ENCODE measurements at places on chromosomes 7 and 10. TPM values are rescaled to one million over a fixed set of nuclear protein-coding genes. Genes with fewer than 3 reads are reported as not detected.

GRCh38 chr7:6015917-6016652, 7.0 kb downstream of the AIMP2 start:
- H3K4me1 ChIP-seq = peaks cover 4% of the 10 kb centered on the region
- H3K4me3 ChIP-seq = no peak overlapping the region
- no peak for DNase-seq
- no peak overlapping the region for H3K27ac ChIP-seq

DNA sequence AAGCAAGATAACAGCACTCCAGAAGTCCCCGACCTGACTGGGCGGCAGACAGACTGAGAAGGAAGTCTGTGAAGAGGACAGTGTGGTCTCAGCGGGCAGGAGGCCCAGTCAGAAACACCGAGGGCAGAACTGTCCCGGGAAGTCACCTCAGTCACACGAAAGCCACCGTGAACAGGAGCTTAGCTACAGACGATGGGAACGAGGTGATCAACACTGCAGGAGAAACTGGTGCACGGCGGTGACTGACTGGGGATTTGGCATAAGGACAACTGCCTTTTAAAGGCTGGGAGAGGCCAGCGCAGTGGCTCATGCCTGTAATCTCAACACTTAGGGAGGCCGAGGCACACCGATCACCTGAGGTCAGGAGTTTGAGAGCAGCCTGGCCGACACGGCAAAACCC, 217.8 kb downstream of the PTPRN2 start:
- DNase-seq = no peak
- no peaks in the 10 kb centered on the region for H3K36me3 ChIP-seq
- H3K27me3 ChIP-seq = no peaks in the 10 kb centered on the region
- H3K4me1 ChIP-seq = no peaks in the 10 kb centered on the region
- no peak overlapping the region for H3K4me3 ChIP-seq

DNA sequence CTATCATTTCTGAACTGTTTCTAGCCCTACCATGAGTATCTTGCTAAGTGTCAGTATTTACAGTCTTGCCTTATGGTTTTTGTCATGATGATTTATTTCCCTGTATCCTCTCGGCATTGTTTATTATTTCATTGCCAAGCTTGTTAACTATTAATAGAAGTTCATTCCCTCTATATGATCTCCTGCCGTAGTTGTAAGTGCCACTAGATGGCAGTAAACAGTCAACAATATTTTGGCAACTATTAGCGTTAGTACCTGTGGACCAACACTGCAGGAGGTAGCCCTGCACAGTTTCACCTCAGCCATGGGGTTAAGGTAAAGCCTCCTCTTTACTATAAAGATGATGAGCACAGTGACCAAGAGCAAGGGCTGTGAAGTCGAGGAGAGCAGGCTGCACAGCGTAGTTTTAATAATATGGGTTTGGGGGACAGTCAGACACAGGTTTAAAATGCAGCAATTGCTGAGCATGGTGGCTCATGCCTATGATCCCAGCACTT, 26.1 kb upstream of the CCNJ start:
- DNase-seq = peak; percentile 29
- H3K4me3 ChIP-seq = no peak overlapping the region
- H3K27me3 ChIP-seq = no peaks in the 10 kb centered on the region
- H3K36me3 ChIP-seq = no peaks in the 10 kb centered on the region

DNA sequence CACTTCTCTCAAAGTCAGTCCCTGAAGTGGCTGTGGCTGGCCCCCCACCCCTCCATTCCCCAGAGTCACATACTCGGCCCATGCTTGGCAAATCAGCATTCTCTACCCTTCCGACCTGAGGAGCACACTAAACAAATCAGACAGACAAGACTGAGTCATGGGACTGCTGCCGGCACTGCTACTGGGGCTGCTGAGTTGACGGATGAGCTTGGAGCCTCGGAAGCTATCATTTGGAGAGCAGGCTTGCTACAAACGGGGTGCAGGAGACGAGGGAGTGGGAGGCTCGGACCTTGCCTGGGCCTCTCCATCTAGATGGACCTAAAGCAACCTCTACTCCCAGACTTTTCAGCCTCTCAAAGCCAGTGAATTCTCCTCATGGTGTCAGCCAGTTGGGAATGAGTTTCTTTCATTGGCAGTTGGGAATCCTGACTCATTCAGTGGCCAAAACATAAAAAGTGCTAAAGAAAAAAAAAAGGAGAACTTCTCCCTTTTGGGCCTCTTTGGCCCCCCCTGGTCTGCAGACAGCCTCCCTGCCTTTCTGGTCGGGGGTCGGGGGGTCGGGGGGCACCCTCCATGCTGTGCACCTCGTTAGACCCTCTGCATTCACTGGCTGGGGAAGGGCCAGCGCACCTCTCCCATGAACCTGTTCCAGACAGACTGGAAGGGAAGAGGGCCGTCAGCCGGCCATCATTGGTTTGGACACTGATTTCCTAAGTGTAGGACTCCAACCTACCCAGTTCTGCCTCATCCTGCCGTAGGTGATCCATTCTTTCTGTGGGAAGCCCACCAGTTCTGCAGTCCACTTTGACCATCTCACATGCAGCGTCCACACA, 52.3 kb upstream of the COL13A1 start:
- DNase-seq = no peak
- H3K4me3 ChIP-seq = no peak overlapping the region
- H3K27me3 ChIP-seq = peaks cover 22% of the 10 kb centered on the region
- H3K27ac ChIP-seq = no peak overlapping the region
- no peaks in the 10 kb centered on the region for H3K36me3 ChIP-seq

GRCh38 chr7:34299066-34299465, 359.0 kb upstream of the NPSR1 start:
- no peaks in the 10 kb centered on the region for H3K36me3 ChIP-seq
- no peak overlapping the region for H3K27ac ChIP-seq
- H3K4me3 ChIP-seq = no peak overlapping the region
- H3K4me1 ChIP-seq = peaks cover 37% of the 10 kb centered on the region
- no peaks in the 10 kb centered on the region for H3K27me3 ChIP-seq

GRCh38 chr10:33180390-33180789, 154.1 kb downstream of the NRP1 start:
- DNase-seq = no peak
- H3K27me3 ChIP-seq = no peaks in the 10 kb centered on the region
- H3K27ac ChIP-seq = no peak overlapping the region
- H3K4me3 ChIP-seq = no peak overlapping the region
- H3K36me3 ChIP-seq = no peaks in the 10 kb centered on the region

DNA sequence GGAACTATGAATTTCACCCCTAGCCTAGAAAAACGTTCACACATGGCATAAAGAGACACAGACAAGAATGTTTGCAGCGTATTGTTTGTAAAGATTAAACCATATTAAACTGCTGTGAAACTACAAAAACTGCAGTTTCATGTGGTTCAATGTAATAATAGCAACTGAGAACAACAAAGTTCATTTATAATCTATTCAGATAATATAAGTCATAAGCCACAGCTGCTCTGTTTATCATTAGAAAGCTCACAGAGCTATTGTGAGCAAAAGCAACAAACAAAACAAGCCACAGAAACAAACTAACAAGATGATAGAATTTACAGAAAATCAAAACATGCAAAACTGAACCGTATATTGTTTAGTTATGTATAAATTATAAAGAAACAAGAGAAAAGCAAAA, 113.5 kb downstream of the AHR start:
- H3K27ac ChIP-seq = no peak overlapping the region
- DNase-seq = no peak
- H3K27me3 ChIP-seq = no peaks in the 10 kb centered on the region
- H3K4me3 ChIP-seq = no peak overlapping the region
- no peaks in the 10 kb centered on the region for H3K4me1 ChIP-seq

DNA sequence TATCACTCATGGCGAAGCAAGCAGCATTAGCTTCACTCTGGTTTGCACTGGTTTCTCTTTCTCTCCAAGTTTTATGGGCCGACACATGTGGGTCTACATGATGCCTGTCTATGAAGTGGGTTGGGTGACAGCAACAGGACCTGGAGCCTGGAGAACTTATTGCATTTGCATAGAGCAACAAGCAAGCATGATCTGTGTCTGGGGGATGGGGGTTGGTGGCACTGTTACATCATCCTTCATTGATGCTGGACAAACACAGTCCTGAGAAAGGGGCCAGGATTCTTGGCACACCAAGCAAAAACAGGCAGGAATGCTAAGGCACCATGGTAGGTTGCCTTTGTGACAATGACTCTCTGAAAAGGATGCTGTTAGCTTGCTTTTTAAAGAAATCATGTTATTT, 266.2 kb upstream of the CDC14C start:
- H3K4me3 ChIP-seq = no peak overlapping the region
- no peak overlapping the region for H3K27ac ChIP-seq
- H3K4me1 ChIP-seq = no peaks in the 10 kb centered on the region
- peaks cover 10% of the 10 kb centered on the region for H3K36me3 ChIP-seq
- no peak for DNase-seq
- no peaks in the 10 kb centered on the region for H3K27me3 ChIP-seq

- no peaks in the 10 kb centered on the region for H3K4me1 ChIP-seq
- DNase-seq = no peak
Measured at GRCh38 chr10:42801135-42801534, 18.5 kb downstream of the BMS1 start.

- peaks cover 55% of the 10 kb centered on the region for H3K4me1 ChIP-seq
- H3K27ac ChIP-seq = no peak overlapping the region
- no peak overlapping the region for H3K4me3 ChIP-seq
- H3K27me3 ChIP-seq = no peaks in the 10 kb centered on the region
Measured at GRCh38 chr7:114150689-114151088, 231.9 kb upstream of the PPP1R3A start.

- no peak overlapping the region for H3K27ac ChIP-seq
- DNase-seq = no peak
- no peaks in the 10 kb centered on the region for H3K27me3 ChIP-seq
- no peak overlapping the region for H3K4me3 ChIP-seq
- H3K36me3 ChIP-seq = peaks cover 8% of the 10 kb centered on the region
- no peaks in the 10 kb centered on the region for H3K4me1 ChIP-seq
Measured at GRCh38 chr10:49151025-49151445, 17.2 kb upstream of the FAM170B start.

DNA sequence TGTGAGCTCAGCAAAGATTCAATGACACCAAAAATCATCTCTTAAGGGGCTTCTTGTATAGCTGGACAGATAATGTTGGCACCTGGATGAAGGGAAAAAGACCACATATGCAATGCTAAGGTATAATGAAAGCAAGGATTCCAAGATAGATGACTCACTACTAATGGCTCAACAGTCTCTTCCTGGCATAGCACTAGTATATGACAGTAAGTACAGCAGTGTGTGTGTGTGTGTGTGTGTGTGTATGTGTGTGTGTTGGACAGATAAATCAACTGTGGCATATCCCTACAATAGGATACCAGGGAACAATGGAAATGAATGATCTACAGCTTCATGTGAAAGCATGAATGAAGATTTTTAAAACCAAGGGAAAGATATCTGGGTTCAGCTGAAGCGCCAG, 257.1 kb downstream of the SFMBT2 start:
- H3K4me3 ChIP-seq = no peak overlapping the region
- H3K27ac ChIP-seq = no peak overlapping the region
- 0 out of 2 replicates have a peak, but pooled peaks cover 3% of the 10 kb centered on the region for H3K27me3 ChIP-seq
- no peaks in the 10 kb centered on the region for H3K36me3 ChIP-seq

DNA sequence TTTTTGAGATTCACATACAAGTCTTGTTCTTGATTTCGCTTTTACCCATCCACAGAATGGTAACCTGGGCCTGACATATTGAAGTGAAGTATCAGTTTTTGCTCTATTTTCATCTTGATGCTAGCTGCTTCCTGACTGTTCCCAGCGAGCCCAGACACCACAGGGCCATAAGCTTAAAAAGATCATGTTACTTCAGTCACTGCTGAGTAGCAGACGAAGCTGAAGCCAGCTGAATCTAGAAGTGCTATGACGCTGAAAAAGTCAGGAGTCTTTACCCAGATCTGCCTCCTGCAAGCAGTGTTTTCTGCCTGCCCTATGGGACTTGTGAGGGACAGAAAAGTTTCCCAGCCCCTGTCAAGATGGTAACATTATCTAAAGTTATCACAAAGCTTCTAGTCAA, 2.7 kb upstream of the PRXL2A start:
- no peaks in the 10 kb centered on the region for H3K36me3 ChIP-seq
- peaks cover 26% of the 10 kb centered on the region for H3K27me3 ChIP-seq
- no peak overlapping the region for H3K27ac ChIP-seq
- H3K4me3 ChIP-seq = no peak overlapping the region
- DNase-seq = no peak

DNA sequence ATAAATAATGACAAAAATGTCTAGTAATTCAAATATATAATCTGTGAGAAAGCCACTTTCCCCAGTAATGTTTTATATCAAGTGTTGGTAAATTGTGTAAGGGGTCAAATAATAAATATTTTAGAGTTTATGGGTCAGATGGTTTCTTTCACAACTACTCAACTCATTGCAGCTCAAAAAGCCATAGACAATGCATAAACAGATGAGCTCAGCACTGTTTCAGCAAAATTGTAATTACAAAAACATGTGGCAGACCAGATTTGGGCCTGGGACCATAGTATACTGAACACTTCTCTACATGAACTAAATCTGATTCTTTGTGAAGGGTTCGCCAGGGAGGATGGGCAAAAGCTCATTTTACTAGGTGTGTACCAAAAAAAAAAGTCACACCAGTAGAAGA, 460.8 kb downstream of the NRG3 start:
- DNase-seq = no peak
- no peak overlapping the region for H3K27ac ChIP-seq
- peaks cover 6% of the 10 kb centered on the region for H3K4me1 ChIP-seq
- no peaks in the 10 kb centered on the region for H3K27me3 ChIP-seq

- peaks cover 23% of the 10 kb centered on the region for H3K4me1 ChIP-seq
- H3K4me3 ChIP-seq = no peak overlapping the region
- DNase-seq = no peak
- H3K27ac ChIP-seq = no peak overlapping the region
Measured at GRCh38 chr10:16894821-16895220, 77.6 kb upstream of the RSU1 start.

- no peak overlapping the region for H3K27ac ChIP-seq
- H3K4me3 ChIP-seq = no peak overlapping the region
Measured at GRCh38 chr10:97882142-97883091, 32.8 kb downstream of the GOLGA7B start.

GRCh38 chr10:61642676-61643075, 20.1 kb upstream of the CABCOCO1 start:
- no peak overlapping the region for H3K4me3 ChIP-seq
- H3K36me3 ChIP-seq = no peaks in the 10 kb centered on the region
- H3K4me1 ChIP-seq = peaks cover 54% of the 10 kb centered on the region
- peak overlapping the region; percentile 36 for H3K27ac ChIP-seq
- DNase-seq = no peak
- no peaks in the 10 kb centered on the region for H3K27me3 ChIP-seq

DNA sequence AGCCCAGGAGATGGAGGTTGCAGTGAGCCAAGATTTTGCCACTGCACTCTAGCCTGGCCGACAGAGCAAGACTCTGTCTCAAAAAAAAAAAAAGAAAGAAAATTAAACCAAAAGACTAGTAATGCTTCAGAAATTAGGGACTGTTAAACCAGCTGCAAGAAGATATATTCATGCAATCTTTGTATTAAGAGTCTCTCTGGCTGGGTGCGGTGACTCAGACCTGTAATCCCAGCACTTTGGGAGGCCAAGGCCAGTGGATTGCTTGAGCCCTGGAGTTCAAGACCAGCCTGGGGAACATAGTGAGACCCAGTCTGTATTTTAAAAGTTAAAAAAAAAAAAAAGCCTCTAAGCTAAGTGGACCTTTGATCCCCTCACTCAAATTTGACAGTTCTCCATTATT, 2.5 kb upstream of the HNRNPF start:
- no peak overlapping the region for H3K27ac ChIP-seq
- H3K4me1 ChIP-seq = peaks cover 10% of the 10 kb centered on the region
- no peaks in the 10 kb centered on the region for H3K27me3 ChIP-seq
- H3K4me3 ChIP-seq = no peak overlapping the region

TMEM236 gene
- total RNA-seq = 0.04 TPM

PLCE1 gene
- 0.14 TPM for total RNA-seq

SPDYE1 gene
- not detected for total RNA-seq

ITIH5 gene
- total RNA-seq = 3.8 TPM

EMX2 gene
- total RNA-seq = not detected

GDF2 gene
- not detected for total RNA-seq

POLR2J2 gene
- 5.9 TPM for total RNA-seq

TSPAN33 gene
- total RNA-seq = 39.8 TPM

FBXO24 gene
- total RNA-seq = 0.70 TPM
